Right atrium auricular region (tissue), 2 donors: ENCODE measurements at places on chromosomes 4 and X. TPM values are rescaled to one million over a fixed set of nuclear protein-coding genes. Genes with fewer than 3 reads are reported as not detected.
A peak's percentile ranks its signal among the peaks of the same experiment; 100 is the strongest.

Gene P2RY10
- total RNA-seq: not detected

- no peaks in the 10 kb centered on the region for H3K27me3 ChIP-seq
- H3K27ac ChIP-seq: peak overlapping the region; percentile 93
- DNase-seq: no peak
- peak overlapping the region; percentile 87 for H3K4me3 ChIP-seq
Observed at GRCh38 chr4:13483136-13483767, 888 bp downstream of the RAB28 start.

GRCh38 chr4:138909587-138909986 is 106.0 kb upstream of the NOCT start:
- H3K27ac ChIP-seq: peak overlapping the region; percentile 15
- no peaks in the 10 kb centered on the region for H3K36me3 ChIP-seq
- H3K27me3 ChIP-seq: no peaks in the 10 kb centered on the region
- H3K4me1 ChIP-seq: no peaks in the 10 kb centered on the region

DNA sequence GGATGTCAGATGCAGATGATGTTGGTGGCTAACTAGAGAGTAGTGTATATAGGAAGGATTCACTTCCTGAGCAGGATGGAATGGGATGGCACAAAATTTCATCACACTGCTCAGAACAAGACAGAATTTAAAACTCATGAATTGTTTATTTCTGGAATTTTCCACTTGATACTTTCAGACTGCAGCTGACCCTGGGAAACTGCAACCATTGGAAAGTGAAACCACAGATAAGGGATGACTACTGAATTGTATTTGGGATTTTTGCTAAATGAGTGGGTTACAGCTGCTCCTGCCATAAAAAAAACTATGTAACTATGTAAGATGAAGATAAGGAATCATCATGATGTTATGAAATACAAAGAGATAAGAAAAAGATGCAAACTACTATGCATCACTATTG is 51.4 kb downstream of the NPY5R start:
- H3K36me3 ChIP-seq: no peaks in the 10 kb centered on the region
- H3K27ac ChIP-seq: no peak overlapping the region
- no peak for DNase-seq
- H3K4me3 ChIP-seq: no peak overlapping the region
- no peaks in the 10 kb centered on the region for H3K27me3 ChIP-seq
